ENCODE measurements at places on chromosomes 3 and 15. TPM values are rescaled to one million over a fixed set of nuclear protein-coding genes. Genes with fewer than 3 reads are reported as not detected.

- DNase-seq: no peak
Observed at GRCh38 chr3:183208260-183208659, 44.8 kb upstream of the B3GNT5 start.

The GREM1 gene
- total RNA-seq: 1.8 TPM

GRCh38 chr3:187150599-187150998 lies 11.3 kb upstream of the RPL39L start:
- peak; percentile 42 for DNase-seq

The C2CD4A gene
- total RNA-seq: 0.39 TPM

- DNase-seq: no peak
Observed at GRCh38 chr3:169650503-169650902, 13.0 kb downstream of the MECOM start.

DNA sequence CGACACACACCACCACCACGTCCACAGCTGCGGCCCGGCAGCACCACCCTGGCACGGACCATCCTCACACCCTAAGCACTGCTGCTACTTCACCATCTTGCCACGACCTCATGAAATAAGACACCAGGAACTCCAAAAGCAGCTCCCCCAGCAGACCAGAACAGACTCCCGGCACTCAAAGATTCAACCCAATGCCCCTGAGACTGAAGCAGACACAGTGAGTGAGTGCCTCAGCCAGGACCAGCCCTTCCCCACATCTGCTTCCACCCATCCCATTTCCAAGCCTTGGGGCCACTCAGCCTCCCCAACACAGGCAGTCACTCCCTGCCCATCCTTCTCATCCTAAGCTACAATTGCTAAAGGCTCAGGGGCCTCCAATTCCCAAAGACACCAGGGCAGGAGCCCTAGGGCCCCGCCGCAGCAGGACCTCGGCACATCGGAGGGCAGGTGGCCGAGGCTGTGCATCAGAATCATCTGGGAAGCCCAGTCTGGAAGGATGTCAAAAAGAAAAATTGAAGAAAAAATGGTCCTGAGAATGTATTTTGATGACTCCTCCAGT lies 18.4 kb upstream of the OCA2 start:
- DNase-seq: no peak

GRCh38 chr15:70152070-70152480 lies 54.4 kb upstream of the TLE3 start:
- DNase-seq: no peak

All from testis (tissue), 5 donors.